Memory B cell (primary cell): ENCODE measurements at places on chromosomes 7 and 10.

DNA sequence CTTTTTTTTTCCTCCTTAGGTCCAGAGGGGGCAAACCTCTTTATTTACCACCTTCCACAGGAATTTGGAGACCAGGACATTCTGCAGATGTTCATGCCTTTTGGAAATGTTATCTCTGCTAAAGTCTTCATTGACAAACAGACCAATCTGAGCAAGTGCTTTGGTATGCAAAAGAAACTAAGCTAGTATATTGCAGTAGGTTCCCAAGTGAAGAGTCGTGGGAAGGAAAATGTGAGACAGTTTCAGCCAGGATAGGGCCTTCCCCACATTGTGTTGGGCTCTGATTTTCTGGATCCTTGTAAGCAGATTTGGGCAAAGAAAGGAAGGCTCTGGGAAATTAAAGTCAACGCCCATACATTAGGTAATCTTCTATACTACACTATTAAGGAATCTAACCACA is 285.6 kb downstream of the USP6NL start:
- no peak for DNase-seq

DNA sequence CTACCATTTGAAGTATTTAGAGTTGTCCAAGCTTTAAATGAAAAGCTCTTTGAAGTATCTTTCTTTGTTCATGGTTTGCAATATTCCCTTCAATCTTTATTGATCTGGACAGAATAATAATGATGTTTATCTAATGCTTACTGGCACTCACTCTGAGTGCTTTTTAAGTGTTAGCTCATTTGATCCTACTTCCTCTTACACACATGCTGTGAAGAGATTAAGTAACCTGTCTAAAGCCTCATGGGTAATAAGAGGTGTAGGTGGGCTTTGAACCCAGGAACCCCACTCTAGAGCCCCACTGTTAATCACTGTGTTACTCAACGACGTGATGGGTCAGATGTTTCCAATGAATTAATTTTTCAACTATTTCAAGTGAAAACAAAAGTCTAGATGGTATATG is 31.1 kb upstream of the ADD3 start:
- DNase-seq, result no peak

DNA sequence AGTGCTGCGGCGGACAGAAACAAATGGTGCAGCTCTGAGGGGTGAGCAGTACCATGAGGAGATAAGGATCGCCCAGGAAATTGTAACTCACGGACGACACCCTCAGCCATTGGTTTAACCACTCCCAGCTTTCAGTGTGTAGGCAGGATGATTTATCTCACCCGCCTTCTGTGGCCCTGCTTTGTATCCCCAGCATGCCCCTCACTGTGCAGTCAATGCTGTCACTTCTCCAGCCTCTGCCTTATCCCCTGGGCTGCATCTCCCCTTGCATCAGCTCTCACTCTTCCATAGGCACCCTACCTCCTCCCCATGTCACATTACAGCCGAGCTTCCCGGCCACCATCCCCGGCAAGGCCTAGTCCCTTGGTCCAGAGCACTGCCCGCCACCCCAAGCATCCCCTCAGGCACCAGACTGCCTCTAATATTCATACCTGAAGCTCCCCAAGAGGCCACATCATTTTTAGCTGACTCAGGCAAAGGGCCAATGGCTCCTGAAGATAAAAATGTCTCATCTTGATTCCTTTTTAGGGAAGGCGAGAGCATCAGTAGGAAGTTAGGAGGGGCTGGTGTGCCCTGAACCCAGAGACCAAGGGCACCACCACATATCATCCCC is 77.1 kb downstream of the CARD11 start:
- DNase-seq, result no peak

GRCh38 chr7:55019691-55020465 is 1.1 kb downstream of the EGFR start:
- DNase-seq, result no peak

GRCh38 chr10:71970869-71971268 is 6.7 kb downstream of the CHST3 start:
- DNase-seq, result no peak
